Activated CD8-positive, alpha-beta memory T cell treated with anti-CD3 and anti-CD28 coated beads for 1 hour (primary cell): ENCODE measurements at places on chromosomes 4 and X.
A peak's percentile ranks its signal among the peaks of the same experiment; 100 is the strongest.

DNA sequence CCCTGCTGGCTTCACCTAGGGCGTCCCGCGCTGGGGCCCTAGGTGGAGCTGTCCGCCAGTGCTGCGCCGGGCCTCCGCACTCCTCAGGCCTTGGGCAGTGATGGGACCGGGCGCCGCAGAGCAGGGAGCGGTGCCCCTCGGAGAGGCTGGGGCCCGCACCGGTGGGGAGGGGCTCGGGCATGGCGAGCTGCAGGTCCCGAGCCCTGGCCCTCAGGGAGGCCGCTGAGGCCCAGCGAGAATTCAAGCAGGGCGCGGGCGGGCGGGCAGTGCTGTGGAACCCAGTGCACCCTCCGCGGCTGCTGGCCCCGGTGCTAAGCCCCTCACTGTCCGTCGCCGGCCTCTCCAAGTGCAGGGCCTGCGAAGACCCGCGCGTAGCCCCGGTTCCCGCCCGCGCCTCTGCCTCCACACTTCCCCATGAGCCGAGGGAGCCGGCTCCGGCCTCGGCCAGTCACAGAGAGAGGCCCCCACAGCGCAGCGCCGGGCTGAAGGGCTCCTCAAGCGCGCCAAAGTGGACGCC is 565.1 kb upstream of the NDST4 start:
- no peak for DNase-seq

DNA sequence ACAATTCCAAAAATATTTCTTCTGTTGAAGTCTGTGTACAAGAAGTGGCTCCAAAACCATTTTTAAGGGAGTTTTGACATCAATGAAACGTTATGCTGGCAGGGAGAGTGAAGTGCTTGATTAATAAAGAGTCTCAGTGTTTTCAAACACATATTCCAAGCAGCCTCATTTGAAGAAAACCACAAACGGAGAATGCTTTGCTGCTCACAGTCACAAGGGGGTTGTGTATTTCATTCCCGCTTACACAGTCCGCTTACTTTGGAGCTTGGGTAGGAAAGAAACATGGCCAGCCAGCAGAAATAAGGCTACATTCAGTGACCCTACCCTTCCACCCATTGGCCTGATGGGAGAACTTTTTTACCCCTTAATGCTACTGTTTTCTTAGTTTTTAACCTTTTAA is 586.2 kb downstream of the RAB28 start:
- no peak for DNase-seq

DNA sequence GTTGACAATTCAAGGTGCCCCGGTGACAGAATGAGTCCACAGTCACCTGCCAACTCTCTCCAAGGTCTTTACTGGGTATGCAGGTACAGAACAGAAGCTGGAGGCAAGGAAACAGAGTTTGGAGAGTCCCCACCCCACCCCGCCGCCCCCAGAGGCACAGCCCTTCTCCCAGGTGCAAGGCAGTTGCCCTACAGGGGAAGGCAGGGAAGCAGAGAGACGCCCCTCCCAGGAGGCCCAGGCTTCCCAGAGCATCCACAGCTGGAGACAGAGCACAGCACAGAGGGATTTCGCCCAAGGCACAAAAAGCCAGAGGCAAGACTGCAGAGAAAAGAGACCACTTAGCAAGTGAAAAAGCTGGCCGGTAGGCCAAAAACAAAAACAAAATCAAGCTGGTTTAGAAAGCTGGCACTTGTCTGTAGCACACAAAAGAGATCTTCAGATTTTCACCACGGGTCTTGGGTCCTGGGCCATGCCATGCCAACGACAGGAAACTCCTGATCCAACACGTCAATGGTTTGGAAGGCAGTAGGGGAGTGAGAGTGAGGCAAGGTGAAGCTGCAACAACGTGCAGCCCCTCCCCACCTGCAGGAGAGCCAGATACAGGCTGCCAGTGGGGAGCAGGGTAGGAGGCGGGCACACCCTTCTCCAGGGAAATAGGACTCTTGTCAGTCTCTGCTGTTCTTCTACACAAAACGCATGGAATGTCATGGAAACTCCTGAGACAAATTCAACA is 113.3 kb downstream of the AFAP1 start:
- no peak for DNase-seq

DNA sequence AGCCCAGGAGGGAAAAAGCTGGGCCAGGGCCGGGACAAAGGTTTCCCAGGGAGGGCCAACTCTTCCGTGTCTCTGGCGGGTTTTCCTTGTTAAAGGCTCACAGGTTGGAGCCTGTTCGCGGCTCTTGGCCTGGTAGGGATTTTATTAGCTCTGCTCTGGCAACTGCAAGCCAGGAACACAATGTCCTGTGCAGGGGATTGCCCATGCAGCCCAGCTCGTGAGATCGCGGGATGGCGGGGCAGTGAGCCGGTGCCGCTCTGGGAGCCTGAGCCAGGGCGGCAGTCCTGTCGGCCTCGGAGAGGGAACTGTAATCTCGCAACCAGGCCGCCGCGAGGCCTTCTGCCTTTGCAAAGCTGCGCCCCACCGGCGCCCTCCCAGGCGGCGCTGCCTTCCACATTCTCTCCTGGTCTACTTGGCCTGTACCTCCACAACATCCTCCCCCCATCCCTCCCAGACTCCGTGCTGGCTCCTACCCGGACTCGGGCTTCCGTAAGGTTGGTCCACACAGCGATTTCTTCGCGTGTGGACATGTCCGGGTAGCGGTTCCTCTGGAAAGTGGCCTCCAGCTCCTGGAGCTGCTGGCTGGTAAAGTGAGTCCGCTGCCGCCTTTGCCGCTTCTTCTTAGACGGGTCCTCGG is 2.1 kb downstream of the PITX2 start:
- no peak for DNase-seq

GRCh38 chrX:65586491-65586890 is 51.9 kb upstream of the LAS1L start:
- DNase-seq, result no peak

DNA sequence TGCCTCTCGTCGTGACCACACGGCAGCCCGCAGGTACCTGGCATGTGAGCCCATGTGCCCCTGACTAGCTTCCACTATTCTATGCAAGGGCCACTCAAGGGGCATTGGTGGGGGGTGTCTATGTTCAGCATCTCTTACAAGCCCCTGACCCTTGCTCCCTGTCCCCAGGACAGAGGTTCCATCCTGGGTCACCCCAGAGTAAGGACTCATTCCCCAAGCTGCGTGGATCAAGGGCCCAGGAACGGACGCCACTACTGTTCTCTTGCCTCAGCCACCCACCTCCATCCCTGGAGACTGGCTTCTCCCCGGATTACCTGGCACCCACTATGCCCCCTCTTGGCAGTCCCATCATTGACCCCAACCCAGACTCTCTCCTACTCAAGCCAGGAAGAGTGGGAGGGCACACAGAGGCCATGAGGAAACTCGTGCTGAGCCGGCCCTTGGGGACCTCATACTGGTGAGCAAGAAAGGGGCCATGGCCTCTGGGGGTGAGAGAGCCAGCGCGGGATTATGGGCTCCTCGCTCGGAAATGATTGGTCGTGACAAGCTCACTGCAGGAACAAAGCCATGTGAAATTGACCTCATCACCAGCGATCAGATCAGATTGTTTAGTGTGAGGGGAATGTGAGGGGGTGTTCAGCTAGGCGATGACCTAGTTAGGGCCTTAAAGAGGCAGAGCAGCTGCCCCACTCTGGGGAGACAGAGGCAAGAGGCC is 50.1 kb upstream of the PJA1 start:
- DNase-seq, result no peak

- no peak for DNase-seq
Measured at GRCh38 chr4:80685214-80685613, 345.3 kb upstream of the BMP3 start.

DNA sequence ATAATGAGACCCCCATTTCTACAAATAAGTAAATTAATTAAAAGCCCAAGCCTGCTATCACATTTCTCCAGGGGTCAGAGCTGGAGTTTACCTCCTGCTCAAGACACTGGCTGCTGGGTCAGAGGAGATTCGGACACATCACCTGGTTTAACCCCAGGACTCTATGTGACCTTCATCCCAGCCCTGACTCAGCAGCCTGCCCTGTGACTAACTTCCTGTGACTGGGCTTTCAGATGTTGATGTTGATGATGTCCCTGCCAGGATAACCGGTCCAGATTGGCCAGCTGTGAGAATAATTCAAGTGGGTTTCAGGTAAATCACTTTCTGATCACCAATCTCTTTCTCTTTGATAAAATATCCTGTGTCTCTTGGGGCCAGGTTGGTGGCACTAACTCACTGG is 102.4 kb upstream of the MAML3 start:
- no peak for DNase-seq

DNA sequence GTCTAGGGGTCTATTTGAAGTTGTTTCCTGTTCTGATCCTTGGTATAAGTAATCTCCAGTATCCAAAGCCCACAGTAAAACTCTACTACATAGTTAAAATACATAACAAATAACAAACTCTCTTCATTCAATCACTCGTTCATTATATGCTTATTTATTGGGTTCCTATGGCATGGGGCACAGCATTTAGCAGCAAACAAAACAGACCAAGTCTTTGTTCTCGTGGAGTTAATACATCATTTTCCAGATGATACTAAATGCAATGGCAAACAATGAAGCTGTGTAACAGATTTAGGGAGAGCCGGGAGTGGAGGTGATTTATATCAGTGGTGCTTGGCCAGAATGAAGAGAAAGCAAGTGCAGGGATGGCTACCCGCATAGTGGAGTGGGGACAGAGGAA is 36.6 kb upstream of the SPARCL1 start:
- no peak for DNase-seq

GRCh38 chr4:14379183-14379582 is 623.1 kb upstream of the CPEB2 start:
- no peak for DNase-seq

DNA sequence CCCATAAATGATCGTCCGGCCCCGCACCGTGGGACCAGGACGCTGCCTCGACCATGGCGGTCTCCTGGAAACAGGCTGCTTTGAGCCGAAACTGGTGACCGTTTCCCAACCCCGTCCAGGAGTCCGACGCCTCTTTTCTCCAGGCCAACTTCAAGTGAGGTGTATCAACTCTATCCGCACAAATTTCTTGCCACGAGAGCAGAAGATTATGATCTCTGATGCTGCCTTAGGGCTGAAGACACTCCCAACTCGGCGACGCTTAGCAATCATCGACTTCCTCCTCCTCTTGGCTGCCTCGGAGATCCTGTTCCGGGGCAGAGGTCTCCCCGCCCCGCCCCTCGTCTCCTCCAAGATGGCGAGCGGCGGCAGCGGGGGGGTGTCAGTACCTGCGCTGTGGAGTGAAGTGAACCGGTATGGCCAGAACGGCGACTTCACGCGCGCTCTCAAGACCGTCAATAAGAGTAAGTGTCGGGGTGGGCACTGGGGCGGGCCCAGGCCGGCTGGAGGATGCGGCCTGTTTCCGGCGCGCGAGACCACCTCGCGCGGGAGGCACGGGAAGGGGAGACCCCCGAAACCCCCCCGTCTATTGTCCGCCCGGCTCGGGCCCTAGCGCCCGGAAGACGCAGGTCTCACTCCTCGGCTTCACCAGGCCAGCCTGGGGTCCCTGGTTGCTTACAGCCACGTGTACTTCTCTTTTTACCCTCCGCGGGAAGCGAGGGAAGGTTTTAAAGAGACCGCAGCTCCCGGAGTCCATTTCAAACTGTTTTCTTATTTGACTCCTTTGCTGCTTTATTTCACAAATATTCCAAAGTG is at the start of gene SRP72:
Gene SRP72, plus strand, starts transcription at position 334 of the 813 bp plus-strand sequence. Its CDS starts 19 bp downstream, at position 353.
- peak; percentile 85 for DNase-seq
